ENCODE measurements at places on chromosomes 12 and 14.

GRCh38 chr14:52366796-52367315, 52.7 kb downstream of the PTGER2 start:
- no peak for DNase-seq

DNA sequence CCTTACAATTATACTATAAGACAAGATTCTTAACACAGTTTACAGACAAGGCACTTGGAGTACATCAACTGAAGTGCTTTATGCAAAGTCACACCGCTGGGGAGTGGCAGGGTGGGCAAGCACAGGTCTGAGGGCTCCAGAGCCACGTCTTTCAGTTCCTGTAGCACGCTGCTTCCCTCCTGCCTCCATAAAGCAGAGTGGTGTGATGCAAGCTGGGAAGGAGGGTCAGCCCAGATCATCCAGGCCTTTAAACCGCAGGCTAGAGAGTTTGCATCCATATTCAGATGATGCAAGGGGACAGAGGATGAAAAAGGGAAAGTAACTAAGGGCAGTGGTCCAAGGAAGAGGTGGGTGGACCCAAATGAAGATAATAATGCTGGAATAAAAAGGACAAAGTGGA, 132.6 kb downstream of the ITPR2 start:
- no peak for DNase-seq

- no peak for DNase-seq
Measured at GRCh38 chr12:124660851-124661250, 93.4 kb upstream of the NCOR2 start.

GRCh38 chr12:72388322-72388721, 116.2 kb downstream of the TRHDE start:
- DNase-seq = no peak

DNA sequence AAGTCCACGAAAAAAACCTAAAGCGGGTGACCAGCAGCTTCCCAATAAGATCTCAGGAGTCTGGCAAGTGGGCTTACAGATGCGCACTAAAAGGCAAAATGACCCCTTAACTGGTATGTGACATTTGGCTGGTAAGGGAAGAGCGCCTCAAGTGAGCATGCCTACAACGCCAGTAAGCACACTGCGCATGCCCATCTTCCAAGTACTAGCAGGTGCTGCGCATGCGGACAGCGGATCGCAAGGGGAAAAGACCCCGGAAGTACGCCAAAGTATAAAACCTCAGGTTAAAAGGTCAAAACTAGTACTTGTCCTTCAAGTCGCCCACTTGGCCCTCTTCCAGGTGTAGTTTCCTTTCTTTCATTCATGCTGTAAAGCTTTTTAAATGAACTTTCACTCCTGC, 518.5 kb upstream of the MDGA2 start:
- no peak for DNase-seq
